ENCODE measurements at places on chromosomes 2 and 18. TPM values are rescaled to one million over a fixed set of nuclear protein-coding genes. Genes with fewer than 3 reads are reported as not detected.
A peak's percentile ranks its signal among the peaks of the same experiment; 100 is the strongest.

ITGA4 gene
- total RNA-seq = 1.2 TPM

DNA sequence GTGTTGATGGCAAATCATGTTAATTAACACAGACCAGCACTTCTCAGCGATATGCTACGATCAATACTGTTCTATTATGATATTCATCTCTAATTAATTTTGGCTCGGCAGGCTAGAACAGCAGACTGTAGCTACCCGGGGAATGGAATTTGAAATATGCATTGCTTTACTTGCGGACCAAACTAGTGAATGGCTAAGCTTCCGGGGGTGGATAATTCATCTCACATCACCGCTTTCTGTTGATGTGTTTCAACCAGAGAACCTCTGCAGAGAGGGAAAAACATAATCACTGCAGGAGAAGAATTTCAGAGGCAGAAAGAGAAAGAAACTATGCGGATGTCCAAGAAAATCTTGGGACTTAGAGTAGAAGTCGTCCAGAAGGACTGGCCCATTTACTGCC is 490.9 kb downstream of the STK39 start:
- no peaks in the 10 kb centered on the region for H3K27me3 ChIP-seq
- H3K36me3 ChIP-seq = no peaks in the 10 kb centered on the region
- no peak overlapping the region for H3K4me3 ChIP-seq
- no peaks in the 10 kb centered on the region for H3K4me1 ChIP-seq
- DNase-seq = no peak
- H3K27ac ChIP-seq = no peak overlapping the region

GRCh38 chr18:36811430-36811829 is 17.4 kb downstream of the TPGS2 start:
- no peaks in the 10 kb centered on the region for H3K27me3 ChIP-seq
- DNase-seq = no peak
- H3K27ac ChIP-seq = peak overlapping the region; percentile 45
- H3K4me1 ChIP-seq = peaks cover 4% of the 10 kb centered on the region

DNA sequence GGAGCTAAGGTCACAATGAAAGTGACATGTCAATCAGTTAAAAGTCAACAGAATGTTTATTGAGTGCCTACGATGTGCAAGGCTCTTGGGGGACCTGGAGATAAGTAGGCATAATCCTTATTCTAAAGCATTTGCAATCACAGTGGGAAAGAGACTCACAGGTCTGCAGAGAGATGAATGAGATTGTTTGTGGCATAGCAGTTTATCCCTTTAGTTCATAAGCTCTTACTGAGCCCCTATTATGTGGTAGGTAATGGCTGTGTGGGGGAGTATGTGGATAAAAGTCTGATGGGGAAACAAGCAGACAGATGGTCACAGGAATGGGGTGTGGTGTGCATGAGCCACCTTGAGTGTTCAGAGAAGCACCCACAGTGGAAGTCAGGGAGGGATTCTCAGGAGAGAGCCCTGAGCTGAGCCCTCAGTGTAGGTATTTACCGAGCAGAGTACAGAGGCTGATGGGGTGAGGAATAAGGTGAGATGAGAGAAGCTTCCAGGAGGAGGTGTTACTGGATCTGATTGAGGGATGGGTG is 48.1 kb downstream of the EMILIN2 start:
- no peak overlapping the region for H3K4me3 ChIP-seq
- H3K36me3 ChIP-seq = no peaks in the 10 kb centered on the region
- no peak overlapping the region for H3K27ac ChIP-seq
- peaks cover 12% of the 10 kb centered on the region for H3K4me1 ChIP-seq
- no peak for DNase-seq
- peaks cover 2% of the 10 kb centered on the region for H3K27me3 ChIP-seq

GRCh38 chr2:173153301-173153885 is 77.7 kb downstream of the MAP3K20 start:
- DNase-seq = no peak
- H3K27ac ChIP-seq = no peak overlapping the region
- H3K4me1 ChIP-seq = peaks cover 2% of the 10 kb centered on the region
- no peaks in the 10 kb centered on the region for H3K36me3 ChIP-seq
- no peaks in the 10 kb centered on the region for H3K27me3 ChIP-seq

DNA sequence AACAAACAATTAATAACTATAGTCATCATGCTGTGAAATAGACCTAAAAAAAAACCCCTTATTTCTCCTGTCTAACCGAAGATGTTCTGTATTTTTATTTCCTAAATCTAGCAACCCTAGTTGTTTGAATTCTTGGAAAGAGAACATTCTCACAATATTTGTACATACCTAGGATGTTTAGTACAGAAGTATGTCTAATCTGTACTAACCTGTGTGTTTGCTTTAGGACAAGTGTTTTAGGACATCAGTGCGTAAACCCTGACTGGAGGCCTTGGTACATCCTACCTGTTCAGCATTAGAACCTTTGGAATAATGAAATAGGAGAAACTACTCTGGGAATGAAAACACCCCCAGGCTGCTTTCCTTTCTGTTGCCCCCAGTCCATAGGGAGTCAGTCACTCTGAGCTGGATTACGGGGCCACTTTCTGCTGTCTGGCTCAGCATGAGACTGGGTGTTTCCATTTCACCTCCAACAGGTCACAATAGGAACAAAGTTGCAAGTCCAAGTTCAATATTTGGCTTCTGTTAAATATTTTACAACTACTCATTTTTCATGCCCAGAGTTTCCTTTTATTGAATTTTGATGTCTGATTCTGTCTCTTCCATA is 114.7 kb downstream of the MTX2 start:
- H3K4me3 ChIP-seq = no peak overlapping the region
- H3K27ac ChIP-seq = no peak overlapping the region
- DNase-seq = no peak
- H3K36me3 ChIP-seq = no peaks in the 10 kb centered on the region

GRCh38 chr18:78980279-78980771 is 707 bp downstream of the SALL3 start:
- H3K4me3 ChIP-seq = peak overlapping the region; percentile 31
- H3K36me3 ChIP-seq = no peaks in the 10 kb centered on the region
- no peak overlapping the region for H3K27ac ChIP-seq
- H3K27me3 ChIP-seq = peaks cover 100% of the 10 kb centered on the region
- H3K4me1 ChIP-seq = peaks cover 30% of the 10 kb centered on the region

DNA sequence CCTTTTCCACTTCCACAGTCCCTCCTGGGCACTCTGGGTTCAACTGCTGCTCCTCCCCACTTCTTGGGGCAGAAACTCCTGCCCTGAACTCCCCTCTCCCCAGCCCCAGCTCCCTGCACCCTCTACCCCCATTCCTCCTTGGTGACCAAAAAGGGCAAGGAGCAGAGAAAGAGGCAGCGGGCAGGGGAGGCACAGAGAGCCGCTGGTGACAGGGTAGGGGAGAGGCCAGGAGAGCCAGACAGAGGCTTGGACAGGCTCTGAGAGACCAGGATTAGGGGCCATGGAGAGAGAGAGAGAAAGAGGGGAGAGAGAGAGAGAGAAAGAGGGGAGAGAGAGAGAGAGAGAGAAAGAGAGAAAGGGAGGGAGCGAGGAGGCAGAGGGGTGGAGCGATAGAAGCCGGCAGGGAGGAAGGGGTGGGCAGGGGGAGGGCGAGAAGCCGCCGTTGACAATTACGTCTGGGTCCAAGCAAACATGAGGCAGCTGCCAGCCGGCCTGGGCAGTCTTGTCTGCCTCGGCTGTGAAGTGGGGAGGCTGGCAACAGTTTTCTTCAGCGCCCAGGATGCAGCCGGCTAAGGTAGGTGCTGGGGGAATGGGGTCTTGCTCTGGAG is at the start of gene KCNIP3:
TSS of gene KCNIP3 (plus strand) at position 468 of the 608 bp plus-strand sequence. CDS start at position 560, 92 bp downstream.
- peaks cover 3% of the 10 kb centered on the region for H3K27me3 ChIP-seq
- H3K27ac ChIP-seq = no peak within 1 kb of the TSS
- H3K4me1 ChIP-seq = peaks cover 12% of the 10 kb centered on the region
- H3K4me3 ChIP-seq = no peak within 1 kb of the TSS
- no peaks in the 10 kb centered on the region for H3K36me3 ChIP-seq
